ENCODE measurements at places on chromosomes 12 and 14.

GRCh38 chr12:49092086-49092815 lies 2.4 kb downstream of the DHH start:
- peak; percentile 46 for DNase-seq

DNA sequence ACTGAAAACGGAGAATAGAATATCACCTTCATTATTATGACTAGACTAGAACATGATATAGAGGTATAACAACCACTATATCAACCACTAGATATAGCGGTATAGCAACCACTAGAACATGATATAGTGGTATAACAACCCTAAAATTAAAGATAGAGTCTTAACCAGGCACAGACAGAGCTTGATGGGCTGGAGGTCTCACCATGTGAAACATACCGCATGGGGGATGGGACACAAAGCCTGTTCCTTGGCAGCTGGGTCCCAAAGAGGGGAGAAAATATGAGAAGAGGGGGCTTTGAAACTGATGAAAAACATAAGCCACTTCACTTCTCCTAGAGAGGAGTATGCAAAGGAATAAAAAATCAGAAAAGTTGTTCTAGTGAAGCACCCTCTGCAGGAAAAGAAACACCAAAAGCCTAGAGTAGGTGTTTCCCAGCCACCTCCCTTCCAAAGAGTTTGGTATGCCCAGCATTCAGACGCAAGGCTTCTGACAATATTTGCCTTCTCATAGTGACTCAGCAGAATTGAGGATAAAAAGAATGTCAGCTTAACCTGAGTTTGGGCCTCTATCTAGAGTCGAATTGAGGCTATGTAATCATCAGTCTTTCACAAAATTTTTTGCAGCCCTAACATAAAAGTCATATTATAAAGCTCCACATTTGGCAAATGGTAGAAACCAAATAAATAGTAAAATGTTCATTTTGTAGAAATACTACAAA lies 316.4 kb downstream of the NOVA1 start:
- no peak for DNase-seq

DNA sequence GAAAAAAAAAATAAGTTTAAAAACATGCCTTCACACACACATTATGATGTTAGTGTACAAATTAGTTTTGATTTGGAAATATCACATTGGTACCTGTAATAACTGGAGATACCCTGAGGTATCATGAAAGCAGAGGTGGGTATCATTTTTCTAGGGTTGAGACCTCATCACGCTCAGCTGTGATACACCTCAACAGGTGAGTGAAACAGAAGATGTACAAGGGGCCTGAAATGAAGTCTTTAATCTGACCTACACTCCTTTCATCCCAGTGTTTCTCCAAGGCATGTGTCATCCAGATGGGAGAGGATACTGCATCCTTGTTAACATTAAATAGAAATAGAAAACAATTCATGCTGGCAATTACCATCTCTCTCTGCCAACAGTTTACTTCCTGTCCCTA lies 7.4 kb downstream of the BMP4 start:
- no peak for DNase-seq

GRCh38 chr12:107242189-107242588 lies 148.8 kb upstream of the CRY1 start:
- DNase-seq: no peak
